HT1080 (cell line): ENCODE measurements at places on chromosomes 5 and 9. TPM values are rescaled to one million over a fixed set of nuclear protein-coding genes. Genes with fewer than 3 reads are reported as not detected.

GRCh38 chr5:31347552-31347905 lies 154.0 kb downstream of the CDH6 start:
- no peak for DNase-seq

DNA sequence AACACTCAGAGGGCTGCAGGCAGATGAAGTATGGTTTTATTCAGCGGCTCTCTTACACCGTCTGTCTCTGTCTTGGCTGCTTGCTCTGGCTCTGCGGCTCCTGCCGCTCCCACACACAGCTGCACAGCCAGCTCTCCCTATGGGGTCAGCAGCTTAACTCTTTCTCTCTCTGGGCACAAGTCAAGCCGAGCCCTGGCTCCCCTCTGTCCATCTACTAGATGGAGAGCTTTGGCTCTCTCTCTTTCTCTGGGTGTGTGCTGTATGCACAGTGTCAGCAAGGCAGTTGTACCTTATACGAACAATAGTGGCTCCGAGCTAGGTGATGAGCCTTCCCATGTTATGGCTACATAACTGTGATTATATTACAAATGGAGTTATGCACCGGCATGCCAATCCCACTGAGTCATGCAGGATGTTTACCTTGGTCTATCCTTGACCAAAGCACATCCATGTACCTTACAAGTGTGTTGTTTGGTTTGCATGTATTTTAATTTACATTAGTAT lies 19.3 kb upstream of the PPP2CA start:
- peak; percentile 87 for DNase-seq

DNA sequence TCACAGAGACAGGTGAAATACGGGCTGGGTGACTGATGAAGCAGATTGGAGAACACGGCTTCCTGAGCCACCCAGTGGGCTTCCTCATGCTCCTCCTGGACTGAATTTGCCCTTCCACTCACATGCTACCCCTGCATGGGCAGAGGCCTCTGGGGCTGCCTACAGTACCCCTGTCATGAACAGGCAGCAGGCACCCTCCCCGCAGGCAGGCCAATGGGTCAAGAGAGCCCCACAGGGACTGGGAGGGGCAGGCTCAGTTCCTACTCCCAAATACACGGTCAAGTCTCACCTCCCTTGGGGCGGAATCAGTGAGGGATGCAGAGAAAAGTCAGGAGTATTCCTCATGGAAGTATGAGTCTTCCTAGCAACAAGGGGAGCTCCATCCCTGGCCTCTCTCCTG lies 48.6 kb upstream of the ZBTB43 start:
- no peak for DNase-seq

GRCh38 chr9:126614455-126615244 lies 922 bp downstream of the LMX1B start:
- no peak for DNase-seq

- DNase-seq = no peak
These were observed 9.5 kb downstream of the INVS start for GRCh38 chr9:100108559-100108958.

- DNase-seq = no peak
These were observed 598.8 kb upstream of the BRINP1 start for GRCh38 chr9:119967867-119968535.

- no peak for DNase-seq
These were observed 31.8 kb downstream of the TSTD2 start for GRCh38 chr9:97601228-97601898.

DNA sequence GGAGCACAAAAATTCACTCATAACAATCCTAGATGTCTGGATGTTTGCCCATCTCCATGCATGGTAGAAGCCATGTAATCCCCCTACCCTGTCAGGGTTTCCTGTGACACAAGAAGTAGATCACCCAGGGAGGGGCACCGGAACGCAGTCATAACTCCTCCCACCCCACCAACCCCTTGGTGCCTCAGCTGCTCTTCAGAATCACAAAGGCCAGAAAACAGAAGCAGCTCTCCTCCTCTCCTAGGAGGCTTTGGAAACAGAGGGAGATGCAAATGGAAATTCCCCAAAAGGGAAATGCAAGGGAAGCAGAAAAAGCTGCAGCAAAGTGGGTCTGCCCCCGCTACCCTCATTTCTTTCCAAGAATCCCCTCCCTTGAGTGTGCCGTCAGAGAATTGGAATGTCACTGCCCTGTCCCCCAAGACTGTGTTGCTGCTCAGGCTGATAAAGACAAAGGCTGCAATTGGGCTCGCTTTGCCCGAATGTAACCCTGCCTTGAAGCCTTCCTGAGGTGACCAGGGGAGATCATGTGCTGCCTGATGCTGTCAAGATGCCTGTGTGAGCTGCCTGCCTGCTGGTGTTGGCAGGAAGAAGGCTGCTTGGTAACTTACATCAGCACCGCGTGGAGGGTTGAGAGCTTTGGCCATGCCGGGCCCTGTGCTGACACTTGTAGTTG lies 65.5 kb upstream of the ABCA1 start:
- DNase-seq = peak; percentile 52

DNA sequence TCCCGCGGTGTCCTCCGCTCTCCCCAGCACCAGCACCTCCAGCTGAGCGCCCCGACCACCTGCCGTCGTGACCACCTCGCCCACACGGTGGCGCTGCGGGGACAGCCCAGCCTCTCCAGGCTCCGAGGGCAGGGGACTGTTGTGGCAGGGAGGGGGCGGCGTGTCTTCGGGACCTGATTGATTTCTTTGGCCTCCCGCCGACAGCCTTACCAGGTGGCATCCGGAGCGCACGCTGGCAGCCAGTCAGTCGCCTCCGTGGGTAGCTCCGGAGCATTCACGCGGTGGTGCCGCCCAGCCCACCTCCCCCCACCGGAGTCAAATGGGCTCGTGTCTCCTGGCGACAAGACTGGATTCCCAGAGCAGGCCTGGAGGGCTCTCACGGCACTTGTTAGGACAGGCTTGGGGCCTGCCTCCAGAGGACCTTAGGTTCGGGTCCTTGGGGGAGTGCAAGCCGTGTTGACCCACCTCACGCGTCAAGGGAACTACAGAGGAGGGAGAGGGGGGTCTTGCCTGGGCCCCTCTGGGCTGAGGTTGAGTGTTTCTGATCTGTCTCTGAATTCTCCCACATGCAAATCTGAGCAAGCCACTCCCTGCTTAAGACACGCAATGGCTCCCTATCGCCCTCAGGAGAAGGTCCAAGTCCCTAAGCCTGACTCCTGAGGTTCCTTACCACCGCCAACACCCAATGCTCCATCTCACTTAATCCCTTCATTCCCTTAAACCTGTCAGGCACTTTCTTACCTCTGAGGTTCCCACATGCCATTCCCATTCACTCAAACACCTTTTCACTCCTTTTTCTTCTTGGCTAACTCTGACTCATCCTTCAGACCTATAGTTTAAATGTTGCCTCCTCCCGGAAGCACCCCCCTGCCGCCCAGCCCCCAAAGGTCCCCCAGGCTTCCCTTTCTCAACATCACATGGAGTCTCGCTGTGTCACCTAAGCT lies 51.2 kb upstream of the GGTA1 start:
- DNase-seq = peak; percentile 79

GRCh38 chr5:124570285-124571035 lies 176.0 kb downstream of the ZNF608 start:
- no peak for DNase-seq

DNA sequence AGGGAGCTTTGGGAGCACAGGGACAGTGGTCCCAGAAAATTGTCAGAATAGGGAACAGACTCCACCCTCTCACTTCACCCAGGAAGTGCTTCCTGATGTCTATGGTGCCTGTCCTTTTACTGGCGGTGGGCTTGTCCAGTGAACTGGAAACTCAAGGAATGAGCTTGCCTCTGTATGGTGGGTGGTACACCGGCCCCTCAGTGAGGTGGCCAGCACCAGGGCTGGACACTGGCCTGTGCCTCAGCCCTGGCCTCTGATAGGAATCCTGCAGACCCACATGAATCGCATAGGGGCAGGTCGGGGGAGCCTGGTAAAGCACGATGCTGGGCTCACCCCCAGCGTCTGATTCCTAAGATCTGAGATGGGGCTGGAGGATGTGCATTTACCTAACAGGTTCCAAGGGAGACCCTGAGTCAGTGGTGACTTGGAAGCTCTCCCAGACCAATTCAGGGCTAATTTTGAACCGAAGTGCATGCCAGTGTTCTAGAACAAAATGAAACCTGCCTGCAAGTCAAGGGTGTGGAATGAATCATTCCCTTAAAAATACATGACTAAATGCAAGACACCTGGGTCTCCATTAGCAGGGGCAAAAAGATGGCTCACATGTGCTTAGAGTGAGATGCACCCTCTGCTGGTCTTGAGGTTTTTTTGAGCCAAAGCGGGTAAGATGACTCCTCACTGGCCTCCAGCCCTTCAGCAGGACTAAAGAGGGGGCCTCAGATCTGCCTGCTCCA lies 178.3 kb downstream of the HSPA4 start:
- DNase-seq = peak; percentile 35

- DNase-seq = peak; percentile 61
These were observed 97.9 kb downstream of the YIPF5 start for GRCh38 chr5:144072518-144072927.

DNA sequence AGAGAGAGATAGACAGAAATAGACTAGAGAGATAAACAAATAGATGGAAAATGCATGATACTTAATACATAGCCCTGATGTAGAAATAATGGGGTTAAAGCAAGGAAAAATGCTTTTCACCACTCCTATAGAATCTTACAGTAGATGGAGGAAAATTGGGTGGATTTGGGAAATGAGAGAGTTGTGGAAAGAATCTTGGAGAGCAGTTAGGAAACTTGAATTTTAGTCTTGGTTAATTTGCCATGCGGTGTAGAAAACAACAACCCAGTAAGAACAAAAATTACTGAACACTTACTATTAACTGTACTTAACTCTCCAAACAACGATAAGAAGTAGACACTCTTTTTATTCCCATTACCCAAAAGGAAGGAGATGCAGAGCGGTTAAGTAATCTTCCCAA lies 329.8 kb downstream of the ZNF608 start:
- no peak for DNase-seq

GRCh38 chr5:102139029-102139428 lies 157.1 kb downstream of the SLCO4C1 start:
- DNase-seq = no peak

- no peak for DNase-seq
These were observed 898.6 kb downstream of the TLE1 start for GRCh38 chr9:80790764-80791163.

- no peak for DNase-seq
These were observed 163.5 kb downstream of the KDM4C start for GRCh38 chr9:6921315-6921714.

DNA sequence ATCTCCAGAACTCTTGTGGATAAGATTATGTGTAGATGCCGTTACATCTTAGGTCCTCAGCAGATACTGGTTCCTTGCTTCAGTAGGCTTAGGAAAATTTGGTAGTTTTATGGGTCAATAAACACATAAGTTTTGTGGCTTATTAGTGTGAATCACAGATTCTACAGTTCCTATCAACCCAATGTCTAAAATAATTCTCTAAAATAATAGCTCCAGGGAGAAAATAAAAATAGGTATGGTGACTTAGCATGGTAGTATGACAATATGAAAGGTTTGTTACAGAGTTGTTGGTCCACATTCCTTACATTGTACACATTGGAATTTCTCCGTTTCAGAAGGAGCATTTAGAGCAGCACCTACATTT lies 91.7 kb downstream of the AOPEP start:
- no peak for DNase-seq

- DNase-seq = no peak
These were observed 136.3 kb downstream of the APBA1 start for GRCh38 chr9:69535911-69536310.

The PCDHB15 gene
- 0.03 and 0.10 TPM in 2 replicates for total RNA-seq

The GNA14 gene
- total RNA-seq = not detected in 2 replicates

The WWC1 gene
- 48.7 and 52.8 TPM in 2 replicates for total RNA-seq

The OTP gene
- not detected in 2 replicates for total RNA-seq

The CCDC192 gene
- not detected in 2 replicates for total RNA-seq

The TAS2R1 gene
- total RNA-seq = not detected in 2 replicates

The PCDHGA9 gene
- 0.23 and 0.29 TPM in 2 replicates for total RNA-seq

The WDR36 gene
- 50.3 and 53.2 TPM in 2 replicates for total RNA-seq

The RMI1 gene
- 5.3 and 5.9 TPM in 2 replicates for total RNA-seq
